Colonic mucosa (tissue), 4 donors: ENCODE measurements at places on chromosomes 5 and 9. TPM values are rescaled to one million over a fixed set of nuclear protein-coding genes. Genes with fewer than 3 reads are reported as not detected.

GRCh38 chr9:105503881-105504280 lies 54.0 kb upstream of the FKTN start:
- H3K4me1 ChIP-seq = no peaks in the 10 kb centered on the region
- no peak overlapping the region for H3K4me3 ChIP-seq
- no peak overlapping the region for H3K27ac ChIP-seq

- no peak for DNase-seq
- H3K27ac ChIP-seq = no peak overlapping the region
- no peaks in the 10 kb centered on the region for H3K36me3 ChIP-seq
- no peaks in the 10 kb centered on the region for H3K4me1 ChIP-seq
- H3K27me3 ChIP-seq = no peaks in the 10 kb centered on the region
These were observed 56.7 kb downstream of the FAM114A2 start for GRCh38 chr5:153981905-153982605.

DNA sequence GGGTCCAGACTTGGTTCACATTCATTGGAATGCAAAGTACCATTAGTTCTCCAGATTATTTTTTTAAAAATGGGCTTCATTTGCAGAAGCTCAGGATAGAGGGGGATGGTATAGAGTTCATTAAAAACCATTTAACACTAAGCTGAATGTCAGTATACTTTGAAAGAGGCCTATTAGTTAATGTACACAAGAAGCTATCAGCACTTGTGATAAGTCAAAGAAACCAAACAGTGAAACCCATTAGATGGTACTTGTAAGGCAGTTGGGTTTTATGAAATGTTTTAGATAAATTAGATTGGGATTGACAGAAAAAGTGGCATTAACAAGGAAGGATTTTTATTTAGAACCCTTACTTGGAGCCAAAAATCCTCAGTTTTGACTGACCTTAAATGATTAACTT lies 229.2 kb upstream of the MPDZ start:
- H3K4me1 ChIP-seq = no peaks in the 10 kb centered on the region
- H3K27me3 ChIP-seq = no peaks in the 10 kb centered on the region
- DNase-seq = no peak
- no peaks in the 10 kb centered on the region for H3K36me3 ChIP-seq

- no peaks in the 10 kb centered on the region for H3K36me3 ChIP-seq
- H3K4me3 ChIP-seq = no peak overlapping the region
- no peak for DNase-seq
- H3K4me1 ChIP-seq = no peaks in the 10 kb centered on the region
- H3K27ac ChIP-seq = no peak overlapping the region
These were observed 75.4 kb upstream of the GDNF start for GRCh38 chr5:37915097-37915736.

DNA sequence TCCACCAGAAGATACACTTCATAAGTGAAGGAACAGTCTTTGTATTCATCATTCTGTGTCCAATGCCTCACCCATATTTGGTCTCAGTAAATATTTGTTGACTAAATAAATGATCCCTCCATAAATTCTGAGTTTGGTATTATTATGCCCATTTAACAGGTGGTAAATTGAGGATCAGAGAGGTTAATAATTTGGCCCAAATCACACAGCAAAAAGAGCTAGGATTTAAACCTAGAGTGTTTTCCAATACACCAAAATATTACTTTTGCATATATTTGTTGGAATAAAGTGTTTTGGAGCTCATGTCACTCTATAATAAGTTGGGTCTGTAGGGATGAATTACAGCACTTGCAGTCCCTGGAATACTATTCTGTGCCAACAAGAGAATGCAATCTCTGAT lies 470.3 kb downstream of the ARHGEF28 start:
- DNase-seq = no peak
- H3K4me1 ChIP-seq = no peaks in the 10 kb centered on the region
- no peaks in the 10 kb centered on the region for H3K27me3 ChIP-seq
- H3K36me3 ChIP-seq = no peaks in the 10 kb centered on the region

Gene PPP2R2B
- total RNA-seq = 0.93 TPM
